ENCODE measurements at places on chromosomes 12 and 14.

- no peak for DNase-seq
These were observed 45.4 kb upstream of the CCND2 start for GRCh38 chr12:4228122-4228580.

DNA sequence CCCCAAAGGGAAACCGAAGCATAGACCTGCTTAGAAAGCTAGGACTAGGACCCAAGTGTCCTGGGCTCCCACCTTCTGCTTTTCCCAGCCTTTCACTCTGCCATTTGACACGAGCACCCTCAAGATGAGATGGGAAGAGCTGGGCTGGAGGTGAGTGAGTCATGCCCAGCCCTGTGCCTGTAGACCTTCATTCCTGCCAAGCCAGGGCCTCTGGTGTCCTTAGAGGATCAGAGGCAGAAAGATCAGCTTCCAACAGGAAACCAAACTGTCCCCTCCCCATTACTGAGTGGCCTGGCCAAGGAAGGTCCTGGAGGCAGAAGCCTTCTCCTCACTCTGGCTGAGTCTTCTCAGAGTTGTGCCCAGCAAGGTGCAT lies 3.5 kb downstream of the TMEM63C start:
- no peak for DNase-seq

DNA sequence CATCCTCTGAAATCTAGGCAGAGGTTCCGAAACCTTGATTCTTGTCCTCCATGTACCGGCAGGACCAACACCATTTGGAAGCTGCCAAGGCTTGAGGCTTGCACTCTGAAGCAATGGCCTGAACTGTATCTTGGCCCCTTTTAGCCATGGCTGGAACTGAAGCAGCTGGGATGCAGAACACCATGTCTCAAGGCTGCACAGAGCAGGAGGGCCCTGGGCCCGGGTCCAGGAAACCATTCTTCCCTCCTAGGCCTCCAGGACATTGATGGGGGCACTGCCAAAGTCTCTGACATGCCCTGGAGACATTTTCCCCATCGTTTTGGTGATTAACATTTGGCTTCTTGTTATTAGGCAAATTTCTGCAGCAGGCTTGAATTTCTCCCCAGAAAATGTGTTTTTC lies 198.7 kb downstream of the EFCAB11 start:
- DNase-seq: no peak

- DNase-seq: no peak
These were observed 148.4 kb downstream of the ALG10B start for GRCh38 chr12:38465020-38465419.

Measured in activated CD4-positive, alpha-beta T cell treated with anti-CD3 and anti-CD28 coated beads, Interleukin-2, amount 50 U/mL, for 1 hour (primary cell).